Urothelium cell line (cell line): ENCODE measurements at places on chromosomes 1 and 21.

DNA sequence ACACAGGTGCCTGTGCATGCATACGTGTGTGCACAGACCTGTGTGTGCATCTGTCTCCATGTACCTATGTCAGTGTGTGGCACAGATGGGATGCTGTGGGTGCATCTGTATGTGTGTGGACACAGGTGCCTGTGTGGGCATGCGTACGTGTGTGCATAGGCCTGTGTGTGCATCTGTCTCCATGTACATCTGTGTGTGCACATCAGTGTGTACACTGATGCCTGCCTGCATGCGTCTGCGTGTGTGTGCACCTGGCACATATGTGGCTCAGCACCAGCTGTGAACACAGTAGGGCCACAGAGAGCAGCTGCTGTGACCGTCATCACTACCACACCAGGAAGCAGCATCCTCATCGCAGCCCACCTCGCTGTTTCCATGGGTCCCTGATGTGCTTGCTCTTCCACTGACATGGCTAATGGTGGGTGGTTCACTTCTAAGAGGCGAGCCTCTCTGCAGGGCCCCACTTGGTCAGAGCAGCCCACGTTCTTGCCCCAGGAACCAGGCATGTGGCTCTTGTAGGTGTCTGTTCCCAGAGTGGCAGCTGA is 9.6 kb upstream of the SPATC1L start:
- DNase-seq = no peak

DNA sequence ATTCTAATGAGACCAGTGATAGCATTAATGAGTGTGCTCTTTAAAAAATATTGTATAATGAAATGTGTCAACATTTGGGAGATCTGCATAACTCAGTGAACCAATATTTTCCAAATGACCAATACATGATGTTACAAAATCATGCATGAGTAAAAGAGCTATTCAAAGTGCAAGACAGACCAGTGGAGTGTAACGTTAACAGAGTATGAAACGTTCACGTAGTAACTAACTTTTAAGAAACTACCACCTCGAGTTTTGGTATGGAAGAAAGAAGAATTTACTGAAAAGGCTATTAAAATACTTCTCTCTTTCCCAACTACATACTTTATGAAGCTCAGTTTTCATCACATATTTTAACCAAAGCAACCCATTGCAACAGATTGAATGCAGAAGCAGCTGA is 9.6 kb upstream of the SLC6A9 start:
- DNase-seq = no peak

GRCh38 chr1:154158307-154159125 is 3.6 kb upstream of the NUP210L start:
- DNase-seq = no peak

- DNase-seq = no peak
Observed at GRCh38 chr1:187588917-187589316, 760.2 kb downstream of the PLA2G4A start.

- DNase-seq = no peak
Observed at GRCh38 chr1:91651661-91652071, 151.0 kb downstream of the CDC7 start.

DNA sequence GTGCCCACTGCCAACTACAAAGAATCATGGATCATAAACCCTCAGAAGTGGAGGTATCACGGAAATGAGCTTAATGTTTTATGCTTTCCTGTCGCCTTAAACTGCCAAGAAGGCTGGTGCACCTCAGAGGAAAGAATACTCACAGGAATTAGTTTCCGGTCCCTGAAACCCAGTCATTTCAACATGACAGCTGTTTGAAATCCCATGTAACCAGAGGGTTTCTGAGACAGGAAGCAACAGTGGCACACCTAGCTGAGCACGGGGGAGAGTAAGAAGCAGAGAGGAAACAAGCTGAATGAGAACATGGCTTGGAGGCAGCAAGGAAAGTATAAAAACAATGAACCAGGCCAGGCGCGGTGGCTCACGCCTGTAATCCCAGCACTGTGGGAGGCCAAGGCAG is 3.9 kb downstream of the JAK1 start:
- no peak for DNase-seq

DNA sequence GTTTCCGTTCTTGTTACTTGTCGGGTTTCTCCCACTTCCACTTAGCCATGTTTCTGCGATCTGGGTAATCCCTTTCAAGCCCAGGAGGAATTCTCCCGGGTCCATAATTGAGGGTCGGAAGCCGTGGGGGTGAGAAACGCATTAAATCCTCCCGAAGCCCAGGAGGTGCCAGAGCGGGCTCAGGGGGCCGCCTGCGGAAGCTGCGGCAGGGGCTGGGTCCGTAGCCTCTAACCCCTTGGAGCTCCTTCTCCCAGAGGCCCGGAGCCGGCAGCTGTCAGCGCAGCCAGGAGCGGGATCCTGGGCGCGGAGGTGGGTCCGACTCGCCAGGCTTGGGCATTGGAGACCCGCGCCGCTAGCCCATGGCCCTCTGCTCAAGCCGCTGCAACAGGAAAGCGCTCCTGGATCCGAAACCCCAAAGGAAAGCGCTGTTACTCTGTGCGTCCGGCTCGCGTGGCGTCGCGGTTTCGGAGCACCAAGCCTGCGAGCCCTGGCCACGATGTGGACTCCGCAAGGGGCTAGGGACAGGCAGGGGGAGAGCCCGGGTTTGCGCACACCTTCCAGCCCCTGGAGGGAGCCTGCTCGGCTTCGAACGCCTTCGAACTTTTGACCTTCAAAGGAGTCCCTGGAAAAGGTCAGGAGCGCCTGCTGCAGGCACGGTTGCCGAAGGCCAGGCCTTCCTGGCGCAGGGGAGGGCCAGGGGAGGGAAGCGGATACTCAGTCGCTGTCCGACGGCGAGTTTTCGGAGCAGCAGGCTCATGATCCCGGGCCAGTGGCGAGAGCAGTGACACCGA is 1.7 kb upstream of the SIM2 start:
- DNase-seq = no peak

DNA sequence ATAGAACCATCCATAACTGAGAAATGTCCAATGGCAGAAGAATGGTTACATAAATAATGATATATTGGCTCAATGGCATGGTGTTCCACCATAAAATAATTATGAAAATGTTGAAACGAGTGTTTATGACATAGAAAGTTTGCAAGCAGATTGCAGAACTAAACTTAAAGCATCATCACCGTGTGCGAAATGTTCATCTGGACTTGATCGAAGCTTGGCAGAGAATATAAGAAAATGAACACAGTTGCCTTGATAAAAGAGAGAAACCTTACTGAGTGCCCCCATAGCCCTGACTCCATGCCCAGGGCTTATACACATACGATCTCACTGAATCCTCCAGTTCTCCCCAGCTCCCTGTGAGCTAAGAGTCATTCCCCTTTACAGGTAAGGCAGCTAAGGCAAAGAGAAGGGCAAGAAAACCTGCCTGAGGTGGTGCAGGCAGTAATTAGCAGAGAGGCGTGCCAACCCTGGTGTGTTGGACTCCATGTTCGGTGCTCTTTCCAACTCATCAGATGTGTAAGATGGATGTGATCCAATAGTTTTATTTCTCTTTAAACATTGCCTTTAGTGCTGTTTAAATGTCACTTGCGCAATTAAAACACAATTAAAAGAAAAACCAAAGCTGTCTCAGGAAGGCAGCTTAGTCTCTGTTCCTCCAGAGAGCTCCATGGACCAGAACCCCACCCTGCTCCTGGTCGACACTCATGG is 21.8 kb upstream of the SPOCD1 start:
- DNase-seq = no peak
